ENCODE measurements at places on chromosomes 6 and 20.

- no peak for DNase-seq
These were observed 37.1 kb downstream of the MAP1LC3A start for GRCh38 chr20:34595377-34596184.

- DNase-seq: peak; percentile 37
These were observed 8.7 kb upstream of the OSER1 start for GRCh38 chr20:44219170-44219730.

DNA sequence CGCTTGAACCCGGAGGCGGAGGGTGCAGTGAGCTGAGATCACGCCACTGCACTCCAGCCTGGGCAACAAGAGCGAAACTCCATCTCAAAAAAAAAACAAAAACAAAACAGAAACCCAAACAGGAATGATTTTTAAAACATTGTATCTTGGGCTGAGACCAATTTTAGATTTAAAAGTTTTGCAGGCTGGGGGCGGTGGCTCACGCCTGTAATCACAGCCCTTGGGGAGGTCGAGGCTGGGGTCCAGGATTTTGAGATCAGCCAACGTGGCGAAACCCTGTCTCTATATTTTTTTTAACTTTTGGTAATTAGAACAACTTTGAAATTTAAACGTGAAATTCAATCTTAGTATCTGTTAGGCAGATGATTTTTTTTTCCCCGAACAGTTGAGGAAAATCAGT is 70.5 kb downstream of the AKAP12 start:
- DNase-seq: no peak

DNA sequence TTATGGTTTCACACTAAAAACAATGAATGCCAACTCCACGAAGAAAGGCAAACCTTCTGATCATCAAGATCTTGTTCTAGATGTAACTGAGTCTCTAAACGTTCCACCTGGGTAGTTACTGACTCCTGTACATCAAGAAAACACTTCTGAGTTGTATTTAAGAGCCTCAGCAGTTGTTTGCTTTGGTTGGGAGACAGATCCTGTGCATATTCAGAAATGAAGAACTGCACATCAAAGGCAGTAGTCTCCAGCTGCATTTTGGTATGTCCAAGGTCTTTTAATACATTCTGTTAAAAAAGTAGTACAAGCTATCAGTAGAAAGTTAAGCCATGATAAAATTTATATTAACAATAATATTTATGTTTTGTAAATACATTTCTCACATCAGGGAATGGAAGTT is 41.3 kb downstream of the DST start:
- no peak for DNase-seq

- peak; percentile 94 for DNase-seq
These were observed at the start of gene LIME1 for GRCh38 chr20:63735859-63736718. LIME1 (plus strand) TSS chr20:63736664; CDS start chr20:63737550, 886 bp downstream.

- no peak for DNase-seq
These were observed 697.1 kb downstream of the DOK5 start for GRCh38 chr20:55172310-55173002.

DNA sequence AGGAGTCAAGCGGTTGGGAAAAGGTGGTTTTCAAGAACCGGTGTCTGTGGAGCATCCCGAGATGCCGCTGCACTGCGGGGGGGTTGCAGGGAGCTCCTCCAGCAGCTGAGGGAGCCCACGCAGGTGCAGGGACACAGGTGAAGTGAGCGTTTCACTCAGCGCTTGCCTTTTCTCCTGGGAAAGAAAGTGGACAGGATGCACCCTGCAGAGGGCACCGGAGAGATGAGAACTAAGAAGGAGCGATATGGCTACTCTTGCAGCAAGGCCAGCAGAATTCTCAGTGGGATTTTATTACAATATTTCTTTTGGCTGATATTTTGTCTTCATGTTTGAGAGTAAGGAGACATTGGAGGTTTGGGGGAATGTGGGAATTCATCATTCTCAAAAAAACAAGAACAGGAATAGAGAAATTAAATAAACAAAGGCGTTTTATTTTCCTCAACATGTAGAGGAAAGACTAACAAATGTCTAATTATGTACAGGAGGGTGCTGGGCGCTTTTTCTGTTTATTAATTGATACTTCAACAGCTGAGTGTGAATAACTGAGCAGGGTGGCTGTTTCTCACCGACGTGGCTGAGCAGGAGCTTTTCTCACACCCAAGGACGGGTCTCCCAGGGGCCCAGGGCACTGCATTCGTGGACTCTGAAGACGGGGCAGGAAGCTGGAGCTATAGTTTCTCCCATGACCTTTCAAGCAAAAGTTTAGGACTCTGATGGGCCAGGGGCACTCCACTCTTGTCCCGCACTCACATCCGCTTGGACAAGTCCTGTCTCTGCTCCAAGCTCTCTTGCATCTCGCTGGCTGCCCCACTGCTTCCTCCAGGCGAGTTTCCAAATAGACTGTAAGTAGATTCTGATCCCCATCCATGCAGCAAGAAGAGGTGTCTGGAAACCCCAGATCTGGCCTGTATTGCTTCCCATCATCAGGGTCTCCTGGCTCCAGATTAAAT is 176.1 kb downstream of the SMOC2 start:
- no peak for DNase-seq

DNA sequence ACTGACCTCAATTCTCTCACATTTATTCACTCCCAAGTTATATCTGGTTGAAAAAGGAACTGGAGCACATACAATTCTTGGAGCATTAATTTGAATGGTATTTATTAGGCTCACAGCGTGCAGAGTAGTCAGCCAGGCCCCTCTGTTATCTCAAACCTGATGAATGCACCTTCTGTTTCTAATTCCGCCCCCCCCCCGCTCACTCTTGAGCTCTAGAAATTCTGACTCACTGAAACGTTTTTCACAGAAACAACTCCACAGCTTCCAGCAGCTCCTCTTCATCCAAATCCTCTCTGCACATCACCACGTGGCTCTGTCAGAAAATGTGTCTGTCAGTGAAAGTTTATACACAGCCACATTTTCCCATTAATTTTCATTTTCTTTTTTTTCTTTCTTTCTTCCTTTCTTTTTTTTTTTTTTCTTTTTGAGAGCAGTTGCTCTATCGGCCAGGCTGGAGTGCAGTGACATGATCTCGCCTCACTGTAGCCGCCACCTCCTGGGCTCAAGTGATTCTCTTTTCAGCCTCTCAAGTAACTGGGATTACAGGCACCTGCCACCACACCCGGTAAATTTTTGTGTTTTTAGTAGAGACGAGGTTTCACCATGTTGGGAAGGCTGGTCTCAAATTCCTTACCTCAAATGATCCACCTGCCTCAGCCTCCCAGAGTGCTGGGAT is 109.4 kb downstream of the TBXT start:
- DNase-seq: no peak

DNA sequence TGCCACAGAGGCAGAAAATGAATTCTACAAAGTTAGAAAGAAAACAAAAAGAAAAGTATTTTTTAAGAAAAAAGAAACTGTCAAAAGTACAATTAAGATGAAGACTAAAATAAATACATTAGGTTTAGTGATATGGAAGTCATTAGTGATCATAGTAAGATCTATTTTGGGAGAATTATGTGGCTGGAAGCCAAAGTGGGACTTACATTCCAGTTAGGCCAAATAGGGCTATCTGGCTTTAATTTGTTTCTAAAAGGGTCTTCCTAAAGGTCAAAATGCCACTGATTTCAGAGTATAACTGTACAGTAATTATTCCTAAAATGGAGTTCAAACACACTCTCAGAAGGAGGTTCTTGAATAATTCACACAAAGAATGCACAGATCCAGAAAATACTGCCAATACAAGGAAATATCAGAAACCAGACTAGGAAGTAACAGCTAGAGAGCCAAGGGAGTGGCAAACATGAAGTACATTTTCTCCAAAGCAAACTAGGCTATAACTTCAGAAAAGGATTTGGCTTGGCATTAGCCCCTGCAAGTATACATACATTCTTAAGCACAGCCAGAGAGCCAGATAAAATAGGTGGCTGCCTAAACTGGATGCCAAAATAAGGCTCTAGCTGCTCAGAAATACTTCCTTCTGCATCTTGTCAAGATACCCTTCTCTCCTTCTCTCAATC is 45.3 kb downstream of the PDSS2 start:
- DNase-seq: no peak

DNA sequence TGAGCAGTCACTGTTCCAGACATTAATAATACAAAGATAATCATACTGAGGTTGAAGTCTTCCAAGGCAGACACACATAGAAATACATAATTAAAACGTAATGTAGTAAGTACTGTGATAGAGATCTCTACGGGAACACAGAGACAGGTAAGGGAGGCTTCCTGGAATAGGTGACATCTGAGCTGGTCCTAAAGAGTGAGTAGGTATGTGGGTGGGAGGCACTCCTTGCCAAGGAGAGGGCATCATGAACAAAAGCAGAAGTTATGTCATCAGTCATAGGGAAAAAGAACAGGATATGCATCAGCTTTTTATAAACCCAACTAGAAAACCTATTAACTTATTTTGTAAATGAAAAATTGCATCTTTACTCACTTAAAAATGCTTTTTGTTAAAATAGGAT is 110.0 kb downstream of the MAP7 start:
- no peak for DNase-seq

DNA sequence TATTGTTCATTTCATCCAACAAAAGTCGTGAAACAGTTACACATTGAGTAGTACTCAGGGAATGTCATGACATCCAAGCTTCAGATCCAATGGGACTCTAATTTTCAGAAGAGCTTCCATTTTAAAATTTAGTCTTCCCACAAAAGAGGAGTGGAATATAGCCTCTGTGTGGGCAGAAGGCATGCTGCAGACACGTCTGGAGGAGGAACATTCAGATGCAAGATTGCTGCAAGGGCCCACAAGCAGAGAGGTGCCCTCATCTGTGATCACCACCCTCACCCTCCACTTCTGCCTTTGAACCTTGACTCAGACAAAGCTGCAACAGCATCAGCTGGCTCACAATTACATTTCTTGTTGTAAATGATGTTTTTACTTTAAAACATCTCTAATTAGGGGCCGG is 29.9 kb downstream of the NRN1 start:
- DNase-seq: no peak

- DNase-seq: no peak
These were observed 145.1 kb upstream of the ZNF184 start for GRCh38 chr6:27617700-27618689.

DNA sequence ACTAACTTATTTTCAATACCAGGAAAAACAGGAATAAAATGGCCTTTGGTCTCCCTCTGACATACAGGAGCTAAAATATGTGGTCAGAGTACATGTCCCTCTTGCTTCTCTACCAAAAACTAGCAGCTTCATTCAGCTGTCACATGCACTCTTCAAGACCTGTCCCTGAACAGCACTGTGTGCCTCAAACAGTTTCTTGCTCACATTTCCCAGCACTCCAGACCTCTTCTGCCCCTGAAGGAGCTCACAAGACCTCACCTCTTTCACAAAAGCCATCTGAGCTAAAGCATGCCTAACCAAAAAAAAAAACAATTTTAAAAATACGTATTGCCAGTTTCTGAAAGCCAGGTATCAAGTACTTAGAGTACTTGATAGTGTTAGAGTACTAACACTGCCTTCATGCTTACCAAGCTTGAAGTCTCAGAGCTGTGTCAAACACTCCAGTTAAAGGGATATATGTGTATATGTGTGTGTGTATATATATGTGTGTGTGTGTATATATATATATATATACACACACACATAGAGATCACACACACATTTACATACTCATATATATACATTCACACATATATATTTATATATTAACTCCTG is 148.3 kb upstream of the POU3F2 start:
- DNase-seq: no peak

GRCh38 chr20:40090236-40090635 is 598.8 kb downstream of the MAFB start:
- no peak for DNase-seq

GRCh38 chr6:56293781-56294180 is 46.4 kb upstream of the COL21A1 start:
- DNase-seq: no peak

GRCh38 chr6:13425943-13426931 is 61.2 kb downstream of the GFOD1 start:
- DNase-seq: no peak

All from CD4-positive, alpha-beta T cell (primary cell).